ENCODE measurements at places on chromosomes 7 and 10.

DNA sequence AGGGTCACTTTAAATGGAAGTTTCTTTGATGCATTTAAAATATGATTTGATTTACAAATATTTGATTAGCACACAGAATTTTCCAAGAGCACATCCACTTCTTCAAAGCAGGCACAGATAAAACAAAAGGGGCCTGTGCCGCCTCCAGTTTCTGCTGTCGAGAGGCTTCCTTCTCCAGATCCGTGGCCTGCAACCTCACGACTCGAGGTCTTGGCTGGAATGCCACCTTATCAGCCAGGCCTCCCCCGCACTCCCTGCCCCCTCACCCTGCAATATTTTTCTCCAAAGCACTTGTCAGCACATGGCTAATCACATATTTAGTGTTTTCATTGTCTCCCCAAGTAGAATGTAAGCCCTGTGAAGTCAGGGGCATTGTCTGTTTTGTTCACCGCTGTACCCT, 12.5 kb downstream of the PYROXD2 start:
- no peak for DNase-seq
- no peak overlapping the region for H3K4me3 ChIP-seq
- no peak overlapping the region for H3K27ac ChIP-seq
- H3K27me3 ChIP-seq, result no peaks in the 10 kb centered on the region
- peaks cover 21% of the 10 kb centered on the region for H3K4me1 ChIP-seq
- no peaks in the 10 kb centered on the region for H3K36me3 ChIP-seq

DNA sequence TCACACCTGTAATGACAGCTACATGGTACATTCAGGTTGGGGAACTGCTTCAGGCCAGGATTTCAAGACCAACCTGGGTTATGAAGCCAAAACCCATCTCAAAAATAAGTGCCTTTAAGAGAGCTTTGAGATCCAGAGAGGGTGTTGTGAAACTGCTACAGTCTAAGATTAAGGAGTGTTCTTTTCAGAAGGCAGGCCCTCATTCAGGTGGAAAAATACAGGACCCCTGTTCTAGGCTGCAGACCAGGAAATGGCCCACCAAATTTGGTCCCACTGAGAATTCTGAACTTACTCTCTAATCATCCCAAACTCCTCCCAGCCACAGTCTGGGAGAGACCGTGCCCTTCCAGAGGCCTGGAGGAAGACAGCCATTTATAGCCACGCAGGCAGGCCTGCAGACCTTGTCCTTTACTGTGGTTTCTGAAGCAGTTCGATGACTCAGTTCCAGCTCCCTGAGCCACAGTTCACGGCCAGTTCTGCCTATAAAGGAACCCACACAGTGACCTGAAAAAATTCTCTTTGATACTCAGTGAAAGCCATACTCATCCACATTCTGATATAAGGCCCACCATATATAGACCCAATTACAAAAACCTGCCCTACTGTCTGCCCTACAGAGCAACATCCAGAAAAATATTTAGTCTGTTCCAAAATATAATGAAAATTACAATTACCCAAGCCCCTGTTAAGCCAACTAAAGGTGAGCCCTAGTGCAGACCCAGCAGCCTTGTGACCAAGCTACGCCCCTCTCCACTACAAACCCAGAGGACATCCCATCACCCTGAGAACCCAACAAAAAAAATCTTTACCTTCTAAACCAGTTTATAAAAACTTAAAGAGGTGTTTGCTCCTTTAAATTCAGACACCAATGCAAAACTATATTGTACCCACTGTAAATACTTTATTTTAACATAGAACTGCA, 21.2 kb downstream of the ZNF680 start:
- H3K27ac ChIP-seq, result peak overlapping the region; percentile 92
- peaks cover 16% of the 10 kb centered on the region for H3K4me1 ChIP-seq
- no peaks in the 10 kb centered on the region for H3K27me3 ChIP-seq
- DNase-seq, result no peak
- H3K4me3 ChIP-seq, result no peak overlapping the region
- peaks cover 11% of the 10 kb centered on the region for H3K36me3 ChIP-seq

DNA sequence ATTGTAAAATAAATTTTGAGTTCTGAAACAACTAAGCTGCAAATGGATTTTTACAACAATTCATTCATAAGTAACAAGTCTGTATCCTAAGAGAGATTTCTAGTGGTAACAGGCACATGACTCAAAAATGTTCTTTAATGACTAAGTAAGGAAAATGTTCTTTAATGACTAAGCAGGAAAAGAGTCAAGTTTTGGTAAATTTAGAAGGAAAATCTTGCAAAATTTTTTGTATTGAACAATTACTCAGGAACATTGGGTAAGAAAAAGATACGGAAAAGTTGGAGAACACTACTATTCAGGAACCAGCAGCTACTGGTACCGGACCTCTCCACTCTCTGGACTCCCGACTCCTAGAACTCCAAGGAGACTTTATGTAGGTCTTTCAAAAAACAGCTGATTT, 33.5 kb downstream of the HYCC1 start:
- H3K4me1 ChIP-seq, result peaks cover 26% of the 10 kb centered on the region
- no peaks in the 10 kb centered on the region for H3K27me3 ChIP-seq
- peak; percentile 88 for DNase-seq

DNA sequence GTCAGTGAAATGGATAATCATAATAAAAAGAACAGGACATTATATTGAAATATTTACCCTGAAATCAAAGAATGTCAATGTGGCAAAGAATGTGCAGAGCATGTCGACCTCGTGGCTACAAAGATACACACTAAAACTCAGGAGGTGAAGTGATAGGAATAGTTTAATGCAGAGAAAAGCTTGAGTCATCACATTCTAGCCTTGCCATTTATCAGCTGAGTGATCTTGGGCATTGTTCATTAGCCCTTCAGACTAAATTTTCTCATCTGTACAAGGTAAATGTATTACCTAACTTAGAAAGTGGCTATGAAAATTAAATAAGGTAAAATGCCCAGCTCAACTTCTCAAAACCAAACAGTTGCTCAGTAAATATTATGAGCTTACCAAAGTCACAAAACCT, 22.6 kb downstream of the CALCR start:
- DNase-seq, result no peak
- no peaks in the 10 kb centered on the region for H3K4me1 ChIP-seq
- H3K27ac ChIP-seq, result no peak overlapping the region
- H3K4me3 ChIP-seq, result no peak overlapping the region

DNA sequence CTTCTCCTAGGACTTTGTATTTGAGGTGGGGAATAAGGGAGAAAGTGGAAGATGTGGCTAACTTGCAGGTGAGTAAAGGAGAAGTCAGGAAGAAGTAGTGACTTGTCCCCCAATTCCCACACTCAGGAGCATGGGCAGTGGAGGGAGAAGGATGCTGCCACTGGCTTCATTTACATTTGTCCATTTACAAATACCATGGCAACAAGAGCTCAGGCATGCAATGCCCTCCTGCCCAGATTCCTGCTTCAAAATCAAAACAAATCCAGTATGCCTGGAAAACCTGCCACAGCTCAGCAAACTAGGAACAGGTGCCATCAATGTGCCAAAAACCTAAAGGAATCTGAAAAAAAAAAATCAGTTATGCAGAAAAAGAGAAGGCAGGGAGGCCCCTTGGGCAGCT, 139.9 kb downstream of the KCNMA1 start:
- H3K4me3 ChIP-seq, result no peak overlapping the region
- no peaks in the 10 kb centered on the region for H3K27me3 ChIP-seq
- H3K36me3 ChIP-seq, result no peaks in the 10 kb centered on the region
- DNase-seq, result no peak
- no peak overlapping the region for H3K27ac ChIP-seq

DNA sequence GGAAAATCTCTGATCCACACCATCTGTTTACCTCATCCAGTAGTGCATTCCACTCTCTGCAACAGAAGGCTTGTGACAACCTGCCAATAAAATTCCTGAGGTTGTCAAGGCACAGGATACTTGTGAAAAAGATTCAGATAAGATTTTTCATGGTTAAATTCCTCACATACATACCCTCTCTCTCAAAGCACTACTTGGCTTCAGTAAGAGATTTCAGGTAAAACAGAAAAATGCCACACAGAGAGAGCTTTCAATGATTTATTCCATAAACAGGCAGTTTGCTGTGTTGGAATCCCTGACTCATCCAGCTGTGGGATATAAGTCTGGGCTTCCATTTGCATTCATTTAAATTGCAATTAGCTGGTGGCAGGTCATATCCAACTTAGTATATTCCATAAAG, 99.7 kb upstream of the CAV2 start:
- H3K27ac ChIP-seq, result no peak overlapping the region
- no peak for DNase-seq
- H3K36me3 ChIP-seq, result no peaks in the 10 kb centered on the region
- H3K4me1 ChIP-seq, result peaks cover 23% of the 10 kb centered on the region

DNA sequence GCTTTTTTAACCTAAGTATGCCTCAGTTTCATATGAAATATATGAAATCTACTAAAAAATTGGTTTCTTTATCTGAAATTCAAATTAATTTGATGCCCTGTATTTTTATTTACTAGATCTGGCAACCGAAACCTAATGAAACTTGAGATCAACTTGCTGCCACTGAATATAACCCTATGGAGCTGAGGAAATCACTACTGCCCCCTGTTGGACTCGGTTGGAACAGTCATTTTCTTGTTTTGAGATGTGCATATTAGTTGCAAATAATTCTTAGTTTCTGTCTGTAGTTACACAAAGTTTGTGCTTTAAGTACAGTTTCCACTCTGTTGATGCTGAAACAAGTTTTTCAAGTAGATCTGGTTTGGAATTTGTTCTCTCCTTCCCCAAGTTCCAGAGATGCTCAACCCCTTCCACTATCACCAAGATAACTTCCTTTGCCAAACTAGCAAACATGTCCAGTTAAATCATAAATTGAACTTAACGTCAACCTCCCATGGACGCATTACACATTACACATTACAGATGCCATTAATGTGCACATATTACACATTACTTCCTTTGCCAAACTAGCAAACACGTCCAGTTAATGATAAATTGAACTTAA, 22.2 kb upstream of the EXOC4 start:
- no peak overlapping the region for H3K27ac ChIP-seq
- peaks cover 21% of the 10 kb centered on the region for H3K27me3 ChIP-seq
- DNase-seq, result no peak

- no peaks in the 10 kb centered on the region for H3K4me1 ChIP-seq
- no peak for DNase-seq
- H3K27ac ChIP-seq, result no peak overlapping the region
Observed at GRCh38 chr10:128307820-128308219, 181.6 kb upstream of the MKI67 start.

DNA sequence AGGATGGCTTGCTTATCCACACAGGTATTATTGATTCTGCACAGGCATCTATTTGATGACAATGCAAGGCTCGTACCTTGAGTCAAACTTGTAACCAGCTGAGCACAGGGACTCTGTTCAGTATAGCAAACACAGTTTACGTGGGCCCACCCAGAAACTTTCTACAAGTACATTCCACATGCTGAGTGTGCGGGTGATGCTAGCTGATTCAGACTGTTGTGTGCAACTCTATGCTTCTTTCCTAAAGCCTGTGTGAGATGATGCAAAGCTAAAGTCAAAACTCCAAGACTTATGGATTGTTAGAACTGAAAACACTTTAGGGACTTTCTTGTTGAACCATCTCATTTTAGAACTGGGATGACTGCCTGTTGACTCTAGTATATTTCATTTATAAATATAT, 21.5 kb upstream of the CALD1 start:
- peak; percentile 38 for DNase-seq
- peak overlapping the region; percentile 25 for H3K27ac ChIP-seq
- H3K36me3 ChIP-seq, result no peaks in the 10 kb centered on the region
- H3K4me1 ChIP-seq, result no peaks in the 10 kb centered on the region
- no peaks in the 10 kb centered on the region for H3K27me3 ChIP-seq
- no peak overlapping the region for H3K4me3 ChIP-seq

- H3K36me3 ChIP-seq, result peaks cover 16% of the 10 kb centered on the region
- peaks cover 19% of the 10 kb centered on the region for H3K4me1 ChIP-seq
- DNase-seq, result peak; percentile 100
- H3K27ac ChIP-seq, result no peak within 1 kb of the TSS
- no peaks in the 10 kb centered on the region for H3K27me3 ChIP-seq
Observed at GRCh38 chr10:73874267-73875138, at the start of gene CAMK2G. Gene CAMK2G (minus strand): TSS chr10:73874555. CDS start chr10:73874461, 94 bp downstream.

DNA sequence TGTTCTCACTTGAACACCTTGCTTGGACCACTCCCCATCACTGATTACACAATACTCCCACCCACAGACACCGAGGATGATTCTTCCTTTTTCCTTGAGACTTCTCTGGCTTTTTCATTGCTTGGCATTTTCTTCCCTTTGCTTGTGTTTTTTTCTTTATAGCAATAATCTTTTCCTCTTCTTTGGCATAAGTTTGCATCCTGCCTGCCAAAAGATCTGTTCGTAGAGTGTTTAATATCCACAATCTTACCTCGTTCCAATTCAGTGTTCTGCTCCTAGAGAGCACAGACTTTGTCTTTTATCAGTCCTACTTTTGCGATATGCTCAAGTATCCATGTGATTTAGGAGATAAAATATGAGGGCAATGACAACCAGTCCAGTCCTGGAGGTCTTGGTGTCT, 303.3 kb upstream of the CDC14C start:
- no peaks in the 10 kb centered on the region for H3K27me3 ChIP-seq
- H3K4me1 ChIP-seq, result no peaks in the 10 kb centered on the region
- no peak for DNase-seq

DNA sequence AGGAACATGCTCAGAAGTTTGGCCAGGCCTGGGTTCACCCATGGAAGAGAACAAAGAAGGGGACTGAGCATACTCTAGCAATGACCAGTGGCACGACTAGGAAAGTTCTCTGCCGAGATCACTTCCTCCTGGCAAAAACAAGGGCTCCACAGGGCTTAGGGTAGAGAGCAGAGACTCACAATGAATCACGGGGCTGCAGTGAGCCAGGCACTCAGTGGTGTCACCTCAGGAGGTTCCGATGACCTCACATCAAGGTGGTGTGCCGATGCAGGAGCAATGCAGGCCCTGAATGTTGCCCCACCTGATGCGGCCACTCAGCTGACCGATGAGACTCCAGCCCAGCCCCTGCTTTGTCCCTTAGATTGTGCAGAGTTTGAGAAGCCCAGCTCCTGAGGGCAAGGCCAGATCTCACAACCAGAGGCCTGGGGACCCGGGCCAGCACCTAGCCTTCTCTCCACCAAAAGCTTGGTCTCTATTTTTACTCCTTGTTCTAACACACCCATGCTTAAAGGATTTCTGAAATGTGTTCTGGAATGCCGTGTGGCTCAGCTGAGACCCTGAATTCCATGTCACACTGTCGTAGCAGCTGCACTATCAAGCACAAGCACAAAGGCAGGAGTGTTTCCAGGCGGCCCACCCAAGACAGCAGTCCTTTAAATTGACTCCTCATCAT, 60.9 kb downstream of the COBL start:
- no peak overlapping the region for H3K27ac ChIP-seq
- H3K27me3 ChIP-seq, result no peaks in the 10 kb centered on the region
- H3K4me1 ChIP-seq, result no peaks in the 10 kb centered on the region
- no peaks in the 10 kb centered on the region for H3K36me3 ChIP-seq
- H3K4me3 ChIP-seq, result no peak overlapping the region

- no peak for DNase-seq
- H3K4me3 ChIP-seq, result no peak overlapping the region
- H3K27ac ChIP-seq, result no peak overlapping the region
- H3K36me3 ChIP-seq, result no peaks in the 10 kb centered on the region
- no peaks in the 10 kb centered on the region for H3K27me3 ChIP-seq
Observed at GRCh38 chr10:116183733-116184511, 89.1 kb downstream of the GFRA1 start.

Data from osteoblast (primary cell).